ENCODE measurements at places on chromosomes 16 and 17.

DNA sequence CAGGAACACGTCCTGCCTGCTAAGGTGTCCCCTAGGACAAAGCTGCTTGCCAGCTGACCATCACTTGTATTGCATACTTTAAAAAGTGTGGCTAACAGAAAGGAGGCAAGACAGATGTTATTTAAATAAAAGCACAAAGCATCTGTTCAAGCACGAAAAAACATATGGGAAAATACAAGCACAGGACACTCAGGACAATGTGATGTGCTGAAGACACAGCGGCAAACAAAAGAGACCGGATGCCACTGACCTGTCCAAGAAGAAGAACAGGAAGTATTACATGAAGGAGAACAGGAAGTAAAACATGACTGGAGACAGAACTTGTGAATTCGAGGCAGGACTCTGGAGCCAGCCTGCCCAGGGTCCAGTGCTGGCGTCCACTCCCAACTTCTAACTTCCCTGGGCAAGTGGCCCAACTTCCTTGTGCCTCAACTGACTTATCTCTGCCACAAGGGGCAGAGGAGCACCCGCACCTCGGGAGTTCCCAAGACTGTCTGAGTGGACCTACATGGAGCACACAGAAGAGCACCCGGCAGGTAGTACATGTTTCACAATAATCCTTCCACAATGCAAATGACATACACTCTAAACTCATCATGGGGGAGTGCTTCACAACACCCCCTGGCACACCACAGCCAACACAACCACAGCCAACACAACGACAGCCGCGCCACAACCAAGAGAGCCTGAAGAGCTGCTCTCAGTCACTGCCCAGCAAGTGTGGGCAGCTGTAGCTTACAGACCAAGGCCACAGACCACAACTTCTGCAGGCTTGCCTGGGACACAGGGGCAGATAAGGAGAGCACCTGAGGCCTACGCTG lies 36.6 kb downstream of the ANKRD11 start:
- DNase-seq = no peak

DNA sequence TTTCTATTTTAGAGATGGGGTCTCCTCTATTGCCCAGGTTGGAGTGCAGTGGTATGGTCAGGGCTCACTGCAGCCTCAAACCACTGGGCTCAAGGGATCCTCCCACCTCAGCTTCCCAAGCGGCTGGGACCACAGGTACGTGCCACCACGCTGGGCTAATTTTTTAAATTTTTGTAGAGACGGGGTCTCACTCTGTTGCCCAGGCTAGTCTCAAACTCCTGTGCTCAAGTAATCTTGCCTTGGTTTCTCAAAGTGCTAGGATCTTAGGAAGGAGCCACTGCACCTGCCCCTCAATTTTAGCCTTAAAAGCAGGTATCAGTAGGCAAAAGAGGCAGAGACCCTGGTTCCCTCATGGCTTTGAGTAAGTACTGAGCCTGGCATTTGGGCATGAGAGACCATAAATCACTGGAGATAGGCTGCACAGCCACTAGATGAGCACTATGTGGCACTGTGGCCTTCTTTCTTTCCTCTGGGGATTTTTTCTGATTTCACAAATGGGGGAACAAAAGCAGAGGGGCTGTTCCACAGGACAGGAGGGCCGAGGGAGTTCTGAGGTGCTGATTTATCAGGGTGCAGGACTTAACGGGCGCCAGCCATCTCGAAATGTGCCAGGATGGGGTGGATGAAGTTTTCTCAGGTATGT lies 82.2 kb downstream of the PLXDC1 start:
- DNase-seq = no peak

GRCh38 chr17:15049795-15050160 lies 215.3 kb downstream of the PMP22 start:
- no peak for DNase-seq

GRCh38 chr17:38701504-38702165 lies 3.4 kb upstream of the MLLT6 start:
- peak; percentile 88 for DNase-seq

DNA sequence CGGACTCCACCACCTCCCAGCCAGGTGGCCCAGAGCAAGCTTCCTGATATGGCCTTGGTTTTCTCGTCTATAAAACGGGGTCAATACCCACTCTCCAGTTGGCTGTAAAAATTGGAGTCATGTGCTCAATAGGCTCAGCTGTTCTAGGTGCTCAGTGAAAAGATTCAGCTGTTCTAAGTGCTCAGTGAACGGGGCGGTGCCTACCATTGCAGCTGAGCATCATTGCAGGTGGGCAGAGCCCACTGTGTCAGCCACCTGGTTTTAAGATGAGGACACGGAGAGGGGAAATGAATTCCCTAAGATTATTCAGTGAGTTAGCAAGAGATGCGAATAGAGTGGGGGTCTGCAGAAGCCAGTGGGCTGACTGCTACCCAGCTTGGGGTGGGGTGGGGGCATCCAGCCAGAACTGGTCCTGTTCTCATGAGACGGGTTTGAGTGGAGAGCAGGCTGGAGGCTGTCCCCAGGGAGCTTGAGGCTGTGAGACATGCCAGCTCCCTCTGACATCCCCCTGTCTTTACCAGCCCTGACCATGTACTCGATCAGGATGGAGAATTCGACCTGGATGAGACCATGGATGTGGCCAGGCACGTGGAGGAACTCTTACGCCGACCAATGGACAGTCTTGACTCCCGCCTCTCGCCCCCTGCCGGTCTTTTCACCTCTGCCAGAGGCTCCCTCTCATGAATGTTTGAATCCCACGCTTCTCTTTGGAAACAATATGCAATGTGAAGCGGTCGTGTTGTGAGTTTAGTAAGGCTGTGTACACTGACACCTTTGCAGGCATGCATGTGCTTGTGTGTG lies 21.9 kb downstream of the STAT5A start:
- DNase-seq = no peak

DNA sequence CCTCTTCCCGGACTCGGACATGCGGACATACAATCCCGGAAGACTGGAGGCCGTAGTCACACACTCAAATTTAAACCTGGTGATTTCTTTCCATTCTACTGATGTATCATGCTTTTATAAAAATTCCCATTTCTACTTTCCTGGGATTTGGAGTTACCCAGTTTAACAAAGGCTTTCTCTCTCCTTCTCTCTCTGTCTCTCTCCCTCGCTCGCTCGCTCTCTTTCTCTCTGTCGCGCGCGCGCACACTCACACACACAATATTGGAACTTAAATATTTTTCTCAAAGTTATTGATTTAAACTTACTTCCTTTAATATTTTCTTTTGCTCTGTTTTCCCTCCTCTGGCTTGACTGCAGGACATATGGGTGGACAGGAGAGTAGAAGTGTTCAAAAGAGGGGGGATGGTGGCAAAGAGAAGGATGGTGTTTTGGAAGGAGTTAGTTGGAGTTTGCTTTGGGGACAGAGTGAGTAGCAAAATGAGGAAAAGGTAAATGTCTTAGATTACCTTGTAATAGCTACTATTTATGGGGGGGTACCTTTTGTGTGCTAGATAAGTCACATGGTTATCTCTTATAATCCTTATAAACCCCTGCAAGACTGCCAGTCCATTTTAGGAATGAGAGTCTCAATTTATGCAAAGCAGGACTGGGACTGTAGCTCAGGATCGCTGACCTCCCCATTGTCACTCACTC lies 878 bp upstream of the TRIM25 start:
- no peak for DNase-seq

DNA sequence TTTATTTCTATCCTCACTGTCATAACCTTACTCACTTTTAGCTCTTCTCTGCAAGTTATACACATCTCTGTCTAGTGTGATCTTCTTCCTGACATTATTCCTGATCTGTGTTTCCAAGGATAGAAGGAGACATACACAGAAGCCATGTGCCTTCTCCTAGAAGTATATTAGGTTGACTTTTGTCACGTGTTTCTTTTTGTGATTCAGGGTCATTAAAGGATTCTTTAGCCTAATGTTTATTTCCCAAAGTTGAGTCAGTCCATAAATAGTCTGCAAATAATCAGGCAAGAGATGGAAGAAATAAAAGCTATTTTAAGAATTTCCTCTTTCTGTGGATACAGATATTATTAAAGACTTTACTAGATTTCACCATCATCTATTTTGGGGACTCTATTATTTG lies 214.1 kb upstream of the GOT2 start:
- DNase-seq = no peak
